Jurkat, Clone E6-1 (cell line): ENCODE measurements at places on chromosomes 7 and 10.

DNA sequence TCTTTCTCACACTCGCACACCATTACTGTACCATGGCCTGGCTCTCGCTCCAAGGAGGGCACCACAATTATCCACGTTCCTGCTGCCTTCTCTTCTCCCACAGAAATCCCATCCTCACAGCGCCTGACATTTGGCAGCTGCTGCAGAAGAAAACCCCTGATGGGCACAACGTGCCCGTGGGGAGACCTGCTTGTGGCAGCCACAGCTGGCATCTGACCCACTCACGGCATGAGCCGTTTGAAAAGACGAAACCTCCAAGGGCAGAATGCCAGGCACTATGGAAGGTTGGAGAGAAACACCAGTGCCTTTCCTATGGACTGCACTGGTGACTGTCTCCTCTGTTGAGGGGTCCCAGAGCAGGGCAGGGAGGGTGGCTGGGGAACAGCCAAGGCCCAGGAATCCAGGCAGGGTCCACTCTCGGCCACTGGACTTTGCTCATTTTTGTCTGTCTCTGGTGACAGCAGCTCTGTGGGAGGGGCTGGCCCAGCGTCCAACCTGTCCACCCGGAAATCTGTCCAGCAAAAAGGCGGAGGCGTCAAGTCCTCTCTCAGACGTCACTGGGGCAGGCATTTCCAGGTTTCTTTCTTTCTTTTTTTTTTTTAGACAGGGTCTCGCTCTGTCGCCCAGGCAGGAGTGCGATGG, 61.0 kb upstream of the MKRN1 start:
- DNase-seq, result no peak

DNA sequence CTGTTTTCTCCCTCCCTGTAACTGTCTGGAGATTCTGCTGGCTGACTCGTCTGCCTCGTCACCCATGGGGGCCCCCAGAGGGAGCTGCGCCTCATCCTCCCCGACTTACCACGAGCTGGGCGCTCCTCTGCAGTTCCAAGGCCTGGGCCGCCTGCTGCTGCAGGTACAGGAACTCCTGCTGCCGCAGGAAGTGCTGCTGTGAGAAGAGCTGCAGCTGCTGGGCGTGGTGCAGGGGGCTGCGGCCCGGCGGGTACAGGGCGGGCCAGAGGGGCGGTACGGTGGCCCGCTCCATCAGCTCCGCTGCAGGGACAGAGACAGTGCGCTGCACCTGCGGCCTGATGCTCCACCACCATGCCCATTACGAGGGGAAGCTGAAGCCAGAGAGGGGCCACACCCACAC, 47.7 kb downstream of the TNRC18 start:
- DNase-seq, result peak; percentile 32

DNA sequence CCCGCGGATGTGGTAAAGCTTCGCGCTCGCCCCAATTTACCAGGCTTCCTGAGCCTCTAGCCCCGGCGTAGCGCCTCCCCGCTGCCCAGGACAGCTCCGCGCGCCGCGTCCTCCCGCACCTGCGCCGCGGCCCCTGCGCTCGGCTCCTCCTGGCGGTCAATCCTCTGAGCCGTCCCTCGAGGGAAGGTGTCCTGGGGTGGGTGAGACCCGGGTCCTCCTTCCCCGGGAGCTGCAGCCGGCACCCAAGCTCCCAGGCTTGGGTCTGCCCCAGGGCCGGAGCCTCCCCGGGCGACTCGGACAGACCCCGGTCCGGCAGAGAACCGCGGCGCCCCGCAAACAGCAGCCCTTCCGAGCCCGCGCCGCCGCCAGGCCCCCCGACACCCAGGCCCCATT, 512 bp downstream of the OSBPL3 start:
- peak; percentile 66 for DNase-seq

DNA sequence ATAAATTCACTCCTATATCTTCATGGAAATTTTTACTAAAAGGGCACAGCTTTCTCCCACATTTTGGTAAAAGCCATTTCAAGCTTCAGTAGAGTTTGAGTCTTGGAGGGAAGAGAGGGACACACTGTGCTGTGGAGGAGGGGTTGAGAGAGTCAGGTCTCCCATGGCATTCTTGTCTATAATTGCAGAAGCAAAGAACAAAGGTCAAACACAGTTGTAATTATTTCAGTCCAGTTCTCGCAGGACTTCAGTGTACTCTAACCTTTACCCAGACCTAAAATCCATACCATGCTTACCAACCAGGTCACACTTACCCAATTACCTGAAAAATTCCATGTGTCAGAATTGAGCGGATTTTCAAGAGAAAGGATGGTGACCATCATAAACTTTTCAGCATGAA, 298.4 kb downstream of the XPNPEP1 start:
- DNase-seq, result no peak

DNA sequence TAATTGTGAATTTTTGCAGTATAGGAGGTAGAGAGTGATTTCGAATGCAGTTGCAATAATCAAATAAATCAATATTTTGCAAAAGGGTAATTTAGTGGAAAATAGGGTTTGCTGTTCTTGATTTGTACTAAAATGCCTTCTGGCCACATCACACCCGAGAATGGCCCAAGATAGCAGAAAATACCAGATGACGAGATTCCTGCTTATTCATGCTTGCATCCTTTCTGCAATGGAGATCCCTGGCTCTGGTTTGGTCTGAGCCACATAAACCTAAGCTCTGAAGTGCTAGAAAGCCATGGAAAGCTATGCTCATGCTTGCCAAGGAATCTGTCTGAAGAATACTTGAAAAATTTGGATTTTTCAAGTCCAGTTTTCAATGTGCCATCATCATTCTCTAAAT, 634.2 kb upstream of the COBL start:
- no peak for DNase-seq

DNA sequence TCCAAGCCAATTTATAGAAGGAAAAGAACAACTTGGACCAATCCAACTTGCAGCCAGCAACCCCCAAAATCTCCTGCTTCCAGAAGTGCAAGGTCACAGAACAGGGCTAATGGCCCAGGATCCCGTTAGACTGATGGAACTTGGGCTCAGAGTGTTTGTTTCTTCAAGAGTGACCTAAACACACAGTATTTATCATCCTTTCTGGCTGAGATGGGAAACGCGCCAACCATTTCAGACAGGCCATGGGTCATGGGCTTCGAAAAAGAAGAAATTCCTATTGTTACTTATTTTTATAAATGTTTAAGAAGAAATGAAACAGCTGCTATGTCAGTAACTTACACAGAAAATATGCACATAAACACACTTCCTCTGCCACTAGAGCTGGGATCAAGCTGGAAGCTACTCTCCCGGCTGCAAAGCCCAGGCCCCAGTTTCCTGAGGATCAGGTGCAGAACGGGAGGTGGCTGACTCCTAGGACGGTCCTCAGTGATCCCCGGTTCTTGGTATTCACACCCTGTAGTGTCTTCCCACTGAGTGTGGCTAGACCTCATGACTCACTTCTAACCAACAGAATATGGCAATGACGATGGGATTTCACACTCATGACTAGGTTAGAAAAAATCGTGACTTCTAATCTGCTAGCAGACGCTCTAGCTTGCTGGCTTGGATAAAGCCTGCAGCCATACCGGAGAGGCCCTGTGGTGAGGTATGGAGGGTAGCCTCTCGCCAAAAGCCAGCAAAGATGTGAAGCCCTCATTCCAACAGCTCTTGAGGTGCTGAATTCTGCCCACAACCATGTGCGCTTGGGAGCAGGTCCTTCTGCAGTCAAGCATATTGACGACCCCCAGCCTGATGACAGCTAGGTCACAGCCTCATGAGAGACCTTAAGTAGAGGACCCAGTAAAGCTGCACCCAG, 60.2 kb downstream of the CHST15 start:
- no peak for DNase-seq

GRCh38 chr7:3754493-3755341, 453.7 kb downstream of the SDK1 start:
- peak; percentile 15 for DNase-seq

- DNase-seq, result no peak
Observed at GRCh38 chr7:93756890-93757289, 133.7 kb downstream of the TFPI2 start.

DNA sequence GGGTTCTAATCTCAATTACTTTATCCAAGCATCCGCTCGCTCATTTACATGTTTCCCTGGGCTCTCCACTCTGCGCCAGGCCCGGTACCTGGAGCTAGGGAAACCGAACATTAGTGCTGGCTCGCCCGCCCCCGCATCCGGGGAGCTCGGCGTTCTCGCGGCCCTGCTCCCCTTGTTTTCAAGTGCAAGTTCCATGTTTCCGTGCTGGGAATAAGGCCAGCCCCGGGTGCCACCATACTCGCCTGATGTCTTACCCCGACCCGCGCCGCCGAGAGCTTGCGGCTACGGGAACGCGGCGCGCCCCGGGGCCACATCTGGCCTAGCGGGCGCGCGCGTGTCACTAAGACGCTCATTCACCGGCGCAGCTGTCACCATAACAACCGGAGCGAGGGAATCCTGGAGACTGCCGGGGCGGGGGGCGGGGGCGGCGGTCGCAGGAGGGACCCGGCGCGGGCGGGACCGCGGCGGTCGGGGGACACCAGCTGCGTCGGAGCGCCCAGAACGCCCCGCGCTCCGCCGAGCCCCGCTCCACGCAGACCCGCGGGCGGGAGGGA, at the start of gene NEURL1:
Gene NEURL1 (plus strand): TSS at position 344 of the 554 bp plus-strand sequence. CDS start 683 bp downstream, outside the sequence.
- peak; percentile 28 for DNase-seq

GRCh38 chr7:138981332-138982203, at the start of gene KIAA1549:
TSS of gene KIAA1549 (minus strand) at chr7:138981389. CDS start at chr7:138981269, 120 bp downstream.
- no peak for DNase-seq

- DNase-seq, result no peak
Observed at GRCh38 chr7:50721160-50721559, 61.5 kb downstream of the GRB10 start.

DNA sequence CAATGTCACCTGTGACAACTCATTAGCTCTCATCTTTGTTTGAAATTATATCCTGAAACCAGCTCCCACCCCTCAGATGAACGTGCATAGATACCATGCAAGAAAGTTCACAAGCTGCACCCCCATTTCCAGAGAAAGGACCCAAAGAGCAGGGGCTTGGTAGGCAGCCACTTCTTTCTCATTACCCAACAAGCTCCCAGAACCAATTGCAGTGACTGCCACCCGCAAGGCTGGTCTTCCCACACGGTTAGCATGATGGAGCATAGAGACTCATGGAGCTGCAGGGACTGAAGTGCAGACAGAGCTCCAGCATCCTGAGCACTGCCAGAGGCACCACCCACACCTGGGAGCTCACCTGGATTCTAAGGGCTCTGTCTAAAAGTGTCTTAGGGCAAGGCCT, 28.5 kb downstream of the FRMPD2 start:
- no peak for DNase-seq

- DNase-seq, result no peak
Observed at GRCh38 chr10:120646738-120647456, 189.9 kb downstream of the PLPP4 start.

DNA sequence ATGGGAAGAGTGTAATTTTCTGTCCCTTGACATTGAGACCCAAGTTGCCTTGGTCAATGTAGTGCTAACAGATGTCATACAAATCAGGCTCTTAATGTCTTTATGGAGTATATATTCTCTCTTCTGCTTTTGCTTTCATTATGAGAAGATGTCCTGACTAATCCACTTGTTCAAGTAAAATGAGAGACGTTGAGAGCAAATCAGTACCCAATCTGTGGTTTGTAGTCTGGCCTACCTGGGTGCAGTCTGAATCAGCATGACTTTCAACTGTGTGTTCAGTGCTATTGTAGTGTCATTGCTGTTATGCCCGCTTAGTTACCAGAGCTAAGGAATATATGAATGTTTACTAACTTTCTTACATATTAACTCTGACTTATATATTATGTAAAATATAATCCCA, 612.4 kb downstream of the ANKRD7 start:
- no peak for DNase-seq

DNA sequence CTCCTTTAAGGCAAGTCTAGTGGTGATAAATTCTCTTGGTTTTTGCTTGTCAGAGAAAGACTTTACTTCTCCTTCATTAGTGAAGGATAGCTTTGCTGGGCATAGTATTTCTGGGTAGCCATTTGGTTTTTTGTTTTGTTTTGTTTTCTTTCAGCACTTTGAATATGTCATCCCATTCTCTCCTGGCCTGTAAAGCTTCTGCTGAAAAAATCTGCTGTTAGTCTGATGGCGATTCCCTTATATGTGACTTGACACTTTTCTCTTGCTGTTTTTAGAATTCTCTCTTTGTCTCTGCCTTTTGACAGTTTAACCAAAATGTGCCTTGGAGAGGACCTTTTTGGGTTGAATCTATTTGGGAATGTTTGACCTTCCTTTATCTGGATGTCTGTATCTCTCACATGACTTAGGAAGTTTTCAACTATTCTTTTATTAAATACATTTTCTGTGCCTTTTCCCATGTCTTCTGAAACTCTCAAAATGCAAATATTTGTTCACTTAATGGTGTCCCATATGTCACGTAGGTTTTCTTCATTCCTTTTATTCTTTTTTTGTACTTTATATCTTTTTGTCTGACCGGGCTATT, 14.7 kb downstream of the TAS2R40 start:
- DNase-seq, result no peak

GRCh38 chr10:125081931-125082330, 78.4 kb downstream of the CTBP2 start:
- DNase-seq, result no peak

DNA sequence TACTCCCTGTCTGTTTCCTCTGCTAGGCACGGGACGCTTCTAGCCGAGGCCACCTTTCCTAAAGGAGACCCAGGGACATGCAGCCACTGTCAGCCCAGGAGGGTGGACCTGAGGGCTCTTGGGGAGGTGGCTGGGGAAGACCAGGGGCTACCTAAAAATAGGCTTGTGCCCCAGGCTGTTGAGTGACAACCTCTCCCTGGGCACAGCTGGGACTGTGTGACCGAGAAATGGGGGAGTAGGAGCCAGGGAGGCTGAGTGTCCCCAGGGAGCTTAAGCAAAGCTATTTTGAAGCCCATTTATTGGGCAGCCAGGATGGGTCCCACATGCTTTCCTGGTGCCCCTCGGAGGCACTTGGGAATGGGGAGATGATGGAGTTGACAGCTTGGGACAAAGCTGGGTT, 63.8 kb downstream of the CALML3 start:
- DNase-seq, result no peak

- DNase-seq, result no peak
Observed at GRCh38 chr7:144384555-144385245, 18.8 kb downstream of the NOBOX start.

- peak; percentile 41 for DNase-seq
Observed at GRCh38 chr10:132248455-132249225, 59.1 kb downstream of the STK32C start.

GRCh38 chr10:86690657-86691084, 22.4 kb downstream of the LDB3 start:
- DNase-seq, result no peak

DNA sequence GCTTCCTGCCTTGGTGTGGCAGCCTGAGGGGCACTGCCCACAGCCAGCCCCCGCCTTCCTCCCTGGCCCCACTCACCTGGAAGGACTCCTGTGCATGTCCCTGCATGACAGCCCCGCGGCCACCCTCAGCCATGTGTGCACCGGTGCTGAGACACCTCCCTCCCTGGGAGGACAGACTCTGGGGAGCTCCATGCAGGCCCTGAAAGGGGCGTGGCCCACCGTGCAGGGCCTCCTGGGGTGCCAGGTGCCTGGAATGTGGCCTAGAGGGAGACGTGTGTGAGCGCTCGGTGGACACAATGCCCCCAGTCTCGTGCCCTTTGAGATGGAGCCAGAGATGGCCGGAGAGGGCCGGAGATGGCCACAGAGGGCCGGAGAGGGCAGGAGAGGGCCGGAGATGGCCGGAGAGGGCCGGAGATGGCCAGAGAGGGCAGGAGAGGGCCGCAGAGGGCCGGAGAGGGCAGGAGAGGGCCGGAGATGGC, 59.1 kb upstream of the PPP2R2D start:
- no peak for DNase-seq
